ENCODE measurements at places on chromosomes 4 and X.

DNA sequence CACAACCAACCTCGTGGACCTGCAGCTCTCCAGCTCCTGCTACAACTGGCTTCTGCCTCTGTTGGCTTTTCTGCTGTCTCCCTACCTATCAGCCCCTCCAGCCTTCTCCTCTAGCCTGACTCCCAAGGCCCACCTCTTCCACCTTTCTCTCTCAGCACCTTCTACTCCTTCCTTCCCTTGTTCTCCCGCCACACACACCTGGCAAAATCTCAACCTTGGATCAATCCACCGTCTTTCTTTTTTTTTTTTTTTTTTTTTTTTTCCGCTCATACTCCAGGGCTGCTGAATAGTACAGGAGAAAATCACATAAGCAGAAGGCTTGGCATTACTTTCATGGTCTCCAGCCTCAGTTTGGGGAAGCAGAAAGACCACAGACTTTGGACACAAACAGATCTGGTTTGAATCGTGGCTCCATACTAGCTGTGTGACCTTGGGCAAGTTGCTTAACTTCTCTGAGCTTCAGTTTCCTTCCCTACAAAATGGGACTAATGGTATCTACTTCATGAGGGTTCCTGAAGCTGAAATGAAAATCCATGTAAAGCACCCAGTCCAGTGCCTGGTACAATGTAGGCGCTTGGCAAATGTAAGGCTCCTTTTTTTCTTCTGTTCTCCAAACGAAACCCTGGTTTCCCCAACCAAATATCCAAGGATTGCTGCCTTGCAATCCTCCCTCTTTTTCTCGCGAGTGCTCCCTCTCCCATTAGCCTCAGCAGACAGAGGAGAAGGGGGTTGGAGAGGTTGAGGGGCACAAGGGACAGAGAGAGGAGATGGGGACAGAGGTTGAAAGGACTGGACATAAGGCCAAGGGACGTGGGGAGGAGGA is 1.7 kb downstream of the FGD1 start:
- DNase-seq = no peak

DNA sequence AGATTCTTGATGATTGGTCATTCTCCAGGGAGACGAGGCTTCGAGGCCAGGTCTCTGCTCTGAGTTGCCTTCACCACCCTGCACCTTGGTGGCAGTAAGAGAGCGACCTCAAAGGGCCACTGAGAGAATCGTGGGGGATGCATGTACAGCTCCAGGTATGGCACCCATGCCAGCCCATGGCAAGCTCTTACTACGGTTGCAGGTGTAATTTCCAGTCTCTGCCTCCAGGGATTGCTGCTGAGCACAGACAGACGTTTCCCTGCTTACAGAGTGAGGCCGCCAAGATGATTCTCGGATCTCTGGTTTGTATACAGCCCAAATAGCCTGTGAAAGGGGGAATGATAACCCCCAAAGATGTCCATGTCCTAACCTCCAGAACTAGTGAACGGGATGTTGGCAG is 16.3 kb upstream of the DRD5 start:
- DNase-seq = no peak

- DNase-seq = peak; percentile 35
Observed at GRCh38 chr4:89303177-89303576, 4.4 kb downstream of the GPRIN3 start.

- no peak for DNase-seq
Observed at GRCh38 chr4:119244832-119245231, 32.3 kb downstream of the USP53 start.

DNA sequence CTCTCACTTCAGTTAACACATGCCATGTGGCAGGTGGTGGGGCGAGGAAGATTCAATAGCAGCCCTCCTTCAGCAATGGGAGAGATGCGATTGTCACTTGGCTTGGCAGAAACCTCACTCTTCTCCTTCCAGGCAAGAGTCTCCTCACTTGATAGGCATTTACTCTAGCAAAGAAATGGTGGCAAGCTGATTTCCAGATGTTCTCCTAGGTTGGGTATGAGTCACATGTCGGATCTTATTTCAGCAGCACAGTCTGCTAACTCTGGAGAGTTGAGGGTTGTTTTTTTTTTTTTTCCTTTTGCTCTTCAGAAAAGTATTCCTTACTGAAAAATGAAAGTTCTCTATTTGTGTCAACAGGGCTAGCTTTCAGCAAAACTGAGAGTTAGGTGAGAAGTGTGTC is 119.5 kb upstream of the CHRDL1 start:
- no peak for DNase-seq

DNA sequence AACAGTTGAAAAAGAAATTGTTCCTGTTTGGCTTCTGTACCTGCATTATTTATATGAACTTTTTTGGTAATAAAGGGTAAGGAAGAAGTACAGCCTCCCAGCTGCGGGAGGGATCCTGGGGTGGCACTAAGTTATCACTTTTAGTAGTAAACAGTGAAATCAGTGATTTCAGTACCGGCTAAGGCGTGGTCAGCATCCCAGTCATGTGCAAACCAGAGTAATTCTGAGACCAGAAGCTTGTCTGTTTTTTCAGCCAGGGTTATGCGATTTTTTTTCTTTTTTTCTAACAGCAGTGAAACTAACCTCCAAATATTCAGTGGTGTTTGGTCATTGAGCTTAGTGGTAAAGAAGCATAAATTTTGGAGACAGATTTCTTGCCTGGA is 3.3 kb downstream of the EGF start:
- no peak for DNase-seq

- no peak for DNase-seq
Observed at GRCh38 chr4:137421796-137422195, 110.5 kb downstream of the PCDH18 start.

DNA sequence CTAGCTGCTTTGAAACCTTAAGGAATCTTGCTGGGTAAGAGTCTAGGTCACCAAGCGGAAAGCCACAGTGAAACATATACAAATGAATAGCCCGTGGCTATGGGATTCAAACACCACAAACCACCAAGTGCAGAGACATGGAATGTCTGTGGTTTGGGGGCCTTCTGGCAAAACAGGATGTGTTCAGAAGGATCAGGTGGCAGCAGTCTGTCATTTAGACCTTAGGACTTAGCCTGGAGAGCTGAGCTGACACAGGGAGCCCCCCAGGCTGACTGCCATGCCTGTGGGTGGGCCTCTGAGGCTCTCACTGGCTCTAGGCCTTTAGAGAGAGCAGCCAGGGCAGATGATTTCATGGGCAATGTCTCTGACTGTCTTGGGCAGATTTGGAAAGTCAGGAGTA is 225.6 kb downstream of the FBXW7 start:
- DNase-seq = no peak
